ENCODE measurements at places on chromosomes 1 and 21. TPM values are rescaled to one million over a fixed set of nuclear protein-coding genes. Genes with fewer than 3 reads are reported as not detected.

USP21 gene
- 14.7 TPM for polyA plus RNA-seq

DNA sequence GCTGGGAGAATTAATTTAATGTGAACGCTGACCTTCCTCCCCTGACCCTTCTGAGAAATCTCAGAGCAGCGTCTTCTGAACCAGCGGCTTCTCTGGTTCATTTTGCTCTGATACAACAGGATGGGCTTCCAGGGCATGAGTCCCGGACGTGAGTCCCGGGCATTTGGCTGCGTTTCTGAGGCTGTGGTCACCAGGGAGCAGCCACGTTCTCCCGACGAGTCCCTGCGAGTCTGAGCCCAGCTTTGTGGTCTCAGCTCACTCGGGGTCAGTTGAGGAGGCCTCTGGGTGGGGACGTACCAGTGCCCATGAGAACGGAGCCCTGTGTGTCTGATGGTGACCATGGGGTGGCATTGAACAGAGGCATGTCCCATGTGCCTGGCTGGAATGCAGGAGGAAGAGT is 17.7 kb upstream of the OBSCN start:
- H3K36me3 ChIP-seq: peaks cover 4% of the 10 kb centered on the region
- H3K27me3 ChIP-seq: no peaks in the 10 kb centered on the region
- DNase-seq: no peak
- no peak overlapping the region for H3K4me3 ChIP-seq
- H3K4me1 ChIP-seq: peaks cover 15% of the 10 kb centered on the region
- no peak overlapping the region for H3K27ac ChIP-seq

CD84 gene
- polyA plus RNA-seq: 2.1 TPM

GRCh38 chr1:150560576-150561253 is 11.5 kb downstream of the ADAMTSL4 start:
- peak; percentile 79 for DNase-seq
- peak overlapping the region; percentile 91 for H3K4me3 ChIP-seq
- peaks cover 4% of the 10 kb centered on the region for H3K27me3 ChIP-seq
- H3K4me1 ChIP-seq: peaks cover 56% of the 10 kb centered on the region
- H3K36me3 ChIP-seq: no peaks in the 10 kb centered on the region

- DNase-seq: no peak
- H3K4me1 ChIP-seq: no peaks in the 10 kb centered on the region
- H3K27me3 ChIP-seq: peaks cover 2% of the 10 kb centered on the region
- H3K4me3 ChIP-seq: no peak overlapping the region
- no peak overlapping the region for H3K27ac ChIP-seq
Observed at GRCh38 chr1:182803846-182804245, 14.3 kb downstream of the NPL start.

CALML6 gene
- not detected for polyA plus RNA-seq

GRCh38 chr21:44831227-44831860 is 13.5 kb upstream of the SUMO3 start:
- no peak for DNase-seq
- H3K36me3 ChIP-seq: peaks cover 5% of the 10 kb centered on the region
- peaks cover 9% of the 10 kb centered on the region for H3K27me3 ChIP-seq
- H3K27ac ChIP-seq: peak overlapping the region; percentile 50
- peaks cover 32% of the 10 kb centered on the region for H3K4me1 ChIP-seq

GRCh38 chr1:240652549-240652948 is 40.6 kb upstream of the GREM2 start:
- H3K27me3 ChIP-seq: no peaks in the 10 kb centered on the region
- H3K4me3 ChIP-seq: no peak overlapping the region
- no peak for DNase-seq
- no peaks in the 10 kb centered on the region for H3K36me3 ChIP-seq
- H3K4me1 ChIP-seq: no peaks in the 10 kb centered on the region
- no peak overlapping the region for H3K27ac ChIP-seq

DNA sequence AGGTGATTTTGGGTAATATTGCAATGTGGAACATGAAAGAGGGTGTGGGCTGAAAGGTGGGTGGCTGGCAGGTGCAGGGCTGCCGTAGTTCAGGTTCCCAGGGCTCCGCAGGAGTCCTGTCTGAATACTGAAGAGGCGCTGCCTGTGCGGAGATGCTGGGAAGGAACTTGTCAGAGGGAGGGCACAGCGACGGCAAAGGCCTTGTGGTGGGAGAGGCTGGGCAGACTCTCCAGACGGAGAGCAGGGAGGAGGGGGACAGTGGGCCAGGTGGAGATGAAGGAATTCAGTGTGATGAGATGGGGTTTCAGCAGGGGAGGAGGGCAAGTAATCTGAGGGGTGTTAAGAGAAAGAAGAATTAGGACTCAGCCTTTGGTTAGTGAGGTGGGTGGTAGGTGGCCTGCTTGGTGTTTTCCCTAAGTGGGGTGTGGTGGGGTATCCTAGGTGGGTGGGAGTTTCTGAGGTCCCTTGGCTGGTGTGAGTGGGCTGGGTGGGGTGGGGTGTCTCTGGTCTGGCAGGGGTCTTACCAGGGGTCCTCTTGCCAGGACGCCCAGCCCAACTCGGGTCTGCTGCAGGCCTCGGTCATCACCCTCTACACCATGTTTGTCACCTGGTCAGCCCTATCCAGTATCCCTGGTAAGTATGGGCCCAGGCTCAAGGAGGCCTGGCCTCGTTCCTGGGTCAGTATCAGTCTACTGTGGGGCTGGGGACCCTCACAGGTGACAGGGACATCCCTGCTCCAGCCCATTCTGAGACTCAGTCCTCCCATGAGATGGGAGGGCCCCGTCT is 15.6 kb downstream of the SERINC2 start:
- H3K36me3 ChIP-seq: no peaks in the 10 kb centered on the region
- no peak overlapping the region for H3K27ac ChIP-seq
- no peak for DNase-seq
- no peaks in the 10 kb centered on the region for H3K4me1 ChIP-seq
- H3K4me3 ChIP-seq: no peak overlapping the region

DNA sequence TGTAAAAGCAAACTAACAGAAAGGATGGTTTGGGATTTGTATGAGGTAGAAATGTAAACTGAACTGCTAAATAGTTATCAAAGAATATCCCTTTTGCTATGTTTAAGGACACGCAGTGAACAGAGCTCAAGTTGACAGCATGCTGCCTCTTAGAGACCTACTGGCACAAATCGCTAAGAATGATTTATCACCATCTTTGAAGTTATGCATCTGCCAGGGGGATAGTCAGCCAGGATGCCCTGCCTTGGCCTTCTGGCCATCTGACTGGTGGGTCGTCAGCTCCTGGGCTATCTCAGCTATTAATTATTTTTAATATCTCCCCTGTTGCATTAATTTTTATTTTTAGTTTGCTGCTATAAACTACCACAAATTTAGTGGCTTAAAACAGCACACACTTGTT is 334.8 kb upstream of the KAZN start:
- H3K4me3 ChIP-seq: no peak overlapping the region
- no peaks in the 10 kb centered on the region for H3K4me1 ChIP-seq
- no peaks in the 10 kb centered on the region for H3K36me3 ChIP-seq
- no peak overlapping the region for H3K27ac ChIP-seq
- no peak for DNase-seq
